GF-D8 (cell line): ENCODE measurements at places on chromosomes 16 and 17.

- peak; percentile 81 for DNase-seq
These were observed 31.1 kb upstream of the CPNE2 start for GRCh38 chr16:57061084-57061905.

GRCh38 chr17:28645576-28645939 is 600 bp upstream of the BLTP2 start:
- DNase-seq: no peak

DNA sequence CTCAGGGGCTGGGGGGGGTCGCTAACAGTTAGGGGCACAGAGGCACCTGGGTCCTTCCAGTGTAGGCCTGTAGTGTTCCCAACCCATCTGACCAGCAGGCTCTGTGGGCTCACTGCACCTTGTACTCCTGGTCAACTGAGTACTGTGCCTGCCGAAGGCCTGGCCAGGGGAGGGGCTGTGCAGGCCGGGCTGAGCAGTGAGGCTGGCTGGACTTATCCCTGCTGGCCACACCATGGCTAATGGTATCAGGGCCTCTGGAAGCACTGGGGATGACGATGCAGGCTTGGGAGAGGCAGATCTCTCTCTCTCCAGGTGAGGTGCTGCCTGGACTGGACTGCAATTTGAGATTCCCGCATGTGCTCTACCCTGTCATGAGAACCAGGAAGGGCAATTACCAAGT is 58.9 kb upstream of the SDK2 start:
- no peak for DNase-seq

DNA sequence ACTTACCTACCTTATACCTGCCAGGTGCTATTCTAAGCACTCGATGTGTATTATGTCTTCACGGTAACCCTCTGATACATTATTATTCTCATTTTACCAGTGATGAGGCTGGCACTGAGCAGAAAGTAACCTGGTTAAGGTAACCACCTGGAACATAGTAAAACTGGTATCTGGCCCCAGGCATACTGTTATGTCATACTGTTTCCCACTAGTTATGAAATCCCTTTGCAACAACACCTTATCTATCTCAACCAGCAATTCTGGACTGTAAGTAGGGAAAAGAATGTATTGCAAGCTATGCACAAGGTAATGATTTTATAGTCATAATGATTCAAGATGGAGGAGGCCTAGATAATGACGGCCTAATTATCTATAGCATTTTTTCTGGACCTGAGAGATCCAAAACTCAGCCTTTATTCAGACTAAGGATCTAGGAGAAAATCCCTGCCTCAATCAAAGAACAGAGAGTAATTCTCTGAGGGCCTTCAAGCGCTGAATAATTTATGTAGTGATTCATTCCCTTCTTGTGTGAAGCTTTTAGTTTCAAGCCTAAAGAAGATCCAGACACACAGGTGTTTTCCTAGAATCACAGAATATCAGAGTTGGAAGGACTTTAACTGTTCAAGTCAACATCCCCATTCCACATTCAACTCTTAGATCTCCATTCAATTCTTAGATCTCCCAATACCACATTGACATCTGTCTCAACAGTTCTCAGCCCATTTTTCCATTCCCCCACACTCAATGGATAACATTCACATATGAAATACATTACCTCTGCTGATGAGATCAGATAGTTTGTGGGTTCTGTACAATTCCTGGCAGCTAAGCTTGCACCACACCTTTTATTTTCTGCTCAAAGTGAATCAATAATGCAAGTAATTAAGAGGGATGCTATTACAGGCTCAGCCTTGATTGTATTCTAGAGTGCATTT is 14.9 kb upstream of the MMD start:
- DNase-seq: no peak

GRCh38 chr17:2911035-2911754 is 115.0 kb downstream of the RAP1GAP2 start:
- no peak for DNase-seq

DNA sequence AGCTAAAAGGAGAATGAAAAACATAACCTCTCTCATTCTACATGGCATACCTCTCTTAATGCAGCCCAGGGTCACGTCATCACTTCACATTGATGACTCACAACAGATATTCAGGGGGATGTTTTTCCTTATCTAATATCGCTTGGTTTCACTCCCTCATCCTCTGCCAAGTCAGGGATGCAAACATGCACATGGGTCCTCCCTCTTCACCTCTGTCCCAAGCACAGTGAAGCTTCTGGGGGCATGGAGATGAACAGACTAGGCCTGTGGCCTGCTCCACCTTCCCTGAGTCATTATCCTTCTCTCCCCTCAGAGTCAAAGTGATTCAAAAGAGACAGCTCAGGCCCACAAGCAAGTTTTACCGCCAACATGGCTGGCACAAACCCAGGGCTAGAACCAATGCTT is 2.3 kb upstream of the MT2A start:
- DNase-seq: no peak

DNA sequence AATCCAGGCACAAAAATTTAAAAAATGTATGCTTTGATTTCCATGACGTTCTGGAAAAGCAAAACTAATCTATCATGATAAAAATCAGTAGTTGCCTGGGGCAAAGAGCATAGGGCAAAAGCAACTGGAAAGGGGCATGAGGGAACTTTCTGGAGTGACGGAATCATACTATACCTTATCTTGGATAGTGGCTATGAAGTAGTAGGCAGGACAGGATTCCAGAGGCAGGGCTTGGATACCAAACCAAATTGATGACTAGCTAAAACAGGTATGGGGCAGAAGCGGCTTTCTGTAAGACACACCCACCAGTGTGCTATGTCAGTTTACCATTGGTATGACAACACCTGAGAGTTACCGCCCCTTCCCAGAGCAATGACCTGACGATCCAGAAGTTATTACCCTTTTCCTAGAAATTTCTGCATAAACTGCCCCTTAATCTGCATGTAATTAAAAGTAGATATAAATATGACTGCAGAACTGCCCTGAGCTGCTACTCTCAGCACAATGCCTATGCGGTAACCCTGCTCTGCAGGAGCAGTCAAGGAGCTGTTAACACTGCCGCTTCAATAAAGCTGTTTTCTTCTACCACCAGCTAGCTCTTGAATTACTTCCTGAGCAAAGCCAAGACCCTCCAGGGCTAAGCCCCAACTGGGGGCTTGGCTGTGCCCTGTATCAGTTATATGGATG is 56.7 kb downstream of the CFDP1 start:
- no peak for DNase-seq
